ENCODE measurements at places on chromosomes 7 and 10. TPM values are rescaled to one million over a fixed set of nuclear protein-coding genes. Genes with fewer than 3 reads are reported as not detected.

The CFAP70 gene
- 0.28 TPM for total RNA-seq

The SH2D4B gene
- total RNA-seq = 0.30 TPM

- H3K27ac ChIP-seq = no peak overlapping the region
- no peaks in the 10 kb centered on the region for H3K36me3 ChIP-seq
- no peak overlapping the region for H3K4me3 ChIP-seq
- peaks cover 2% of the 10 kb centered on the region for H3K27me3 ChIP-seq
- no peak for DNase-seq
These were observed 262.0 kb downstream of the PRPF18 start for GRCh38 chr10:13848520-13849445.

DNA sequence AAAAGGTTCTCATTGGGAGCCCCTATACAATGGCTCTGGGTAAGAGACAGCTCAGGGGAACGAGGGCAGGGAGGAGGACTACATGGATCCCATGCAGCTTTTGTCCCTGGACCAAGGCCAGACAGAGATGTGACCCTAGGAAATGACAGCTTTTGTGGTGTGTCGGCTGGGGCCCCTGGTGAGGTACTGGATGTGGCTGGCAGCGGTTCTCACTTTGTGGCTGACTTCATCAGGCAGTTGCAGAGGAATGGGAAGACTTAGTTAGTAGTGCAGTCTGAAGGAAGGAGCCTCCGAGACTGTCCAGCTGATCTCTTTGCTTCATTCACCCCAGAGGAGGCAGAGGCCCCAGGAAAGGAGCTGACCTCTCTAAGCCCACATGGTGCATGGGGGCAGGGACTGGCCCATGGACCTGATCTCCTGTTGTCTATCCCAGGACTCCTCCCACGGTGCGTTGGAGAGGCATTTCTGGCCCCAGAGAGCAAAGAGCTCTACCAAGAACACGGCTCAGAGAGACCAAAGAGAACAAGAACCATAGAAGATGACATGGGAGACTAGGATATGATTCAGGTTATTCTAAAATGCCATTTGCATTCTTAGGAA, 202.9 kb downstream of the RPS24 start:
- no peak overlapping the region for H3K4me3 ChIP-seq
- peaks cover 9% of the 10 kb centered on the region for H3K4me1 ChIP-seq
- H3K27ac ChIP-seq = no peak overlapping the region

GRCh38 chr7:50068026-50068425, 25.0 kb downstream of the ZPBP start:
- no peak overlapping the region for H3K27ac ChIP-seq
- H3K36me3 ChIP-seq = no peaks in the 10 kb centered on the region
- H3K4me1 ChIP-seq = peaks cover 19% of the 10 kb centered on the region
- peak; percentile 63 for DNase-seq

Measured in natural killer cell (primary cell).